Activated CD4-positive, CD25-positive, alpha-beta regulatory T cell treated with anti-CD3 and anti-CD28 coated beads, Interleukin-2, amount 50 U/mL, for 24 hours (primary cell): ENCODE measurements at places on chromosomes 7 and 10.

- no peak for ATAC-seq
Observed at GRCh38 chr10:10644008-10644646, 373.5 kb upstream of the CELF2 start.

DNA sequence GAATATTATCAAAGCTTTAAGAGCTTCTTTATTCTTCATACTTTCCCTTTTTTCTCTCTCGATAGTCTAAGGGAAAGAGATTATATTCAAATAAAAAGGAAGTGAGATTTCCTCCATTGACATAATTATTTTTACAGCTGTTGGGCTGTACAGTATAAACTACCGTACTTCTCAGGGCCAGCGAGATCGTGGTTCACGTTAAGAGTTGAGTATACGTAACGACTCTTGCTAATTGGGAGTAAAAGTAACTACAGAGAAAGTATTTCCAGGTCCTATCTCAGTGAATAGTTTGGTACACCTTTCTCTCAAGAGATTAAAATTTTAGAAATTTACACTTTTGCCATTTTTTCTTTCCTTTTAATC is 57.8 kb downstream of the INPP5F start:
- no peak for ATAC-seq

- ATAC-seq, result no peak
Observed at GRCh38 chr7:15330943-15331342, 230.9 kb downstream of the AGMO start.

DNA sequence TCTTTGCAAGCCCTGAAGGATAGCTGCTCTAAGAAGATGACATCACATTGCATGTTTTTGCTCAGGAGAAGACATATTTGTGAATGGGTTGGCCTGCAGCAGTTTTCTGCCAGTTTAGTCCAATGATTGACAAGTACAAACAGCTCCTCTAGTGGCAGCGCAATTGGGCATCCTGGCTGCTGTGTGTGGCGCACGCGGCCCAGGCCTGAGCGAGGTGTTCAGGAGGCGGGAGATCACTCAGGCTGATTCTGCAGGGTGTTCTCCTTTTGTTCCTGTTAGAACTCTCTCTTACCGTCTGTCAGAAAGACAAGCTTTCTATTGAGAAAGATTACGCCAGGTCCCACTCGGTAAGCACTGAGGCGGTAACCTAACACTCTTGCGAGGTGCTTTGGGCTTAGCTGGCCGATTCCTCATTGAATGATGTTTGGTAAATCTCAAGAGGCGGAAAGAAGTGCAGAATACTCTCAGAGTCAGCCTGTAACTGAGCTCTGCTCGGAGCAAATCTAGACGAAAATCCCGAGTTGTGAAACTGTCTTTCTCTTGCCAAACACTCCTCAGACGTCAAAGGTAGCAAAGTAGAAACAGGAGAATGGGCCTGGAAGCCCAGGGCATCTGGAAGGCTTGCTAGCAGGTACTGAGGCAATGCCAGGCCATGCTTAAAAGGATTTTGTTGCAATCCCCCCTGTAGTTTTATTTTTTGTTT is 219.2 kb upstream of the BMPER start:
- ATAC-seq, result no peak

- no peak for ATAC-seq
Observed at GRCh38 chr10:20890009-20890408, 7.1 kb downstream of the NEBL start.

GRCh38 chr7:100896732-100897608 is 1.3 kb upstream of the ACHE start:
- ATAC-seq, result peak; percentile 71

DNA sequence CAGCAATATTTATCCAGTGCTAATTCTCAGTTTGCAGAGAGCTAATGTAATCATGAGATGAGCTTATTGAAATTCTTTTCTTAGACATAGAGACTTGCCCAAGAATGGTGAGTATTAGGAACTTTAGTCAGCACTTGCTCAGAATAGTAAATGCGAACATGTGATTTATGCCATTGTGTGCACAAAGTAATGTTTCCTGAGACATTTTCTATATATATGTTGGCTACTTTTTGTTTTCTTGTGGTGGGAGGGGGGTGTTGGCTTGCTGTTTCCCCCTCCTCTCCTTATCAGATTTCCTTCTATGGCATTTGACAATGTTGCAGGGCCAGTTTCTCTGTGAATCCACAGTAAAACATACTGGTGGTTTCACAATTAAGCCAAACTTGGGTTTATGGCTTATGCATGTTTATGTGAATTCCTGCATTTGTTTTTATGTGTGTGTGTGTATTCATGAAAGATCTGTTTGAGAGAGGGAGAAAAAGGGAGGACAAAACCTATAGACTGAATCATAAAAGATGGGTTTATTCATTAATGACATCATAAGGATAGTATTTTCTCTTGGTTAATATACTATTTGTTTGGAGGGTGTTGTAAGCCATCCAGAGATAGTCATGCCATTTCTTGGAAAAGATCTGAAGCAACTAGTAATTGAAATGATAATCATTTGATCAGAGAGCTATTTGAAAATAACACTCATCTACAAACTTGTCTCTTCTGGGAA is 36.3 kb downstream of the ARID5B start:
- peak; percentile 71 for ATAC-seq

DNA sequence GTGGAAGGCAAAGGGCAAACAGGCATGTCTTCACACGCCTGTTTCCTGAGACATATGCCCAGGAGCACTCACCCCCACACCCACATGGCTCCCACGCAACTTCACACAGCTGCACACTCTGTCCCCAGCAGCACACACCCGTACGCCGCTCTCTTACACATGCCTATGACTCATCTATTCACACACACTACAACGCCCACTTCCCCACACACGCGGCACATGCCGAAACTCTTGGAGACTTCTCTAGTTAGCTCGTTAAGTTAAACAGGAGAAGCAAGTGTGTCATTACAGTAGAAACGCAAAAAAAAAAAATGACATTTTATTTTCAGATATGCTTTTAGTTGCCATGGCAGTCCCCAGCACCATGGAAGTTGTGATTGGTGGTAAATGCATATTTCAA is 6.7 kb downstream of the CALN1 start:
- ATAC-seq, result no peak

DNA sequence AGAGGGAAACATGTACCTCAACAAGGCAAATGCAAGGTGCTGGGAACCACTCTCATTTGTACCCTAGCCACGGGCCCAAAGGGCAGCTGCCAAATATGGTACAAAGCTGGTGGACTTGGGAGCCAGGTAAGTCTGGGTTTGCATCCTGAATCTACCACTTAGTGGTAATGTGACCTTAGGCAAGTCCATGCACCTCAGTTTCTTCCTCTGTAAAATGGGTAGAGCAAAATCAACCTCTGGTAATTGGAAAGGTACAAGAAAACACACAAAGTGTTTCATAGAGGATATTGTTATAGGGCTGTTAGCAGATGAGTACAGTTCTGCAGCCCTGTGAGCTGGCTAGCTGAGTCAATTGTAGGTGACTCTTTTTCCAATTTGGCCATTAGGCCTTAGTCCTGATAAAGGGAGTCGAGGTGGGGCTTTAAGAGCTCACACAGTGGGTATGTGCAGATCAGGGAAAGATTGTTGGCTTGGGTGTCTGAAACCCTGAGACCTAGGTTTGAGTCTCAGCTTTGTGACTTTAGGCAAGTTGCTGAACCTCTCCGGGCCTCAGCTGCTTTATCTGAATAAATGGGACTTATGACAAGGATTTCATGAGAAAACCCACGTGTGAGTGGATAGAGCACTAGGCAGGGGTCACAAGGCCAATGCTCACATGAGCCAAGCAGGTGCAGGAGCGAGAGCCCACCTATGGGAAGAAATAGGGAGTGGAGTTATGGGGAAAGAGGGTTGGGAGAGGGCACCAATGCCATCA is 121.3 kb upstream of the GDF10 start:
- no peak for ATAC-seq

GRCh38 chr7:44995555-44996493 is 4.2 kb upstream of the CCM2 start:
- peak; percentile 2 for ATAC-seq

DNA sequence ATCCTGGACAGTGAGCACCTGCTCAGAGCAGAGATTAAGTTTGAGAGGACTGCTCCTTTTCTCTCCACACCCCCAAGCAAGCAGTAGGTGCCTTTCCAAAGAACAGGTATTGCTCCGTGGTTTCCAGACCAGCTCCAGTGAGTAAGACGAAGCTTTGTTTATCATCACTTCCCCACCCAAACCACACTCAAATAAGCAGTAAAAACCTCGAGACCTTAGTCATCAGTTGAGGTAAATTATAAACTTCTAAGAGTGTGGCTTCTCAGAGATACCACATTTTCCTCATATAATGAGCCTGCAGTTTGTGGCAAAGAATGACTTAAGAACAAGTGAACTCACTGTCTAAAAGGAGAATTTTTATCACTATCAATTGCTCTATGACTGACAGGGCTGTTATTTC is 50.0 kb upstream of the GRB10 start:
- ATAC-seq, result peak; percentile 56

DNA sequence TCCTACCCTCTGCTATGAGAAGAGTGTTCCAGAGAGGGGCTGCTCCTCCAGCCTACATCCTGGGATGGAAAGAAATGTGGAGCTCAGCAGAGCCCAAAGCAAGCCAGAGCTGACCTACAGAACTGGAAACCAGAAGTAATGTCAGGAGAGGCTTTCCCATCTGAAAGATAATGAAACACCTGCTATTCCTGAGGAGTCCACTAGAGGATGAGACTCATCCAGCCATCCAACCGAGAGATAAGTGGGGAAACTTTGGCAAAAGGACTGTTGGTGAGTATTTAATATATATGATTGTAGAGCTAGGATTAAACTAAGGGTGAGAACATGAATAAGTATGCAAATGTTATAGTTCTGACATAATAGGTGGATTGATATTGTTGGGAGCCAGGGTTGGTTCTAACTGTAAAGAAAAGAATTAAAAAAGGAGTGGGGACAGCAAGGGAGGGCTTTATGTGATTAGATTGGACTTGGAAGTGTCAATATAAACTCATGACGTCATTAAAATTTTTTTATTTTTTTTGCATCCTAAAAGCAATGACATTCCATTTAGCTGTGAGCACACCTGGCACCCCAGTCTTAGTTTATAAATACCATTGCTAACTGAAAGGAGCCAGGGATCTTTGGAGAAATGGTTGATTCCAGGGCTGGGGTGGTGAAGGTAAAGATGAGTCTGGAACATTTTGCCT is 312.8 kb upstream of the NFE2L3 start:
- ATAC-seq, result no peak

GRCh38 chr7:127968547-127968946 is 62.7 kb downstream of the LRRC4 start:
- ATAC-seq, result no peak

- no peak for ATAC-seq
Observed at GRCh38 chr7:20653636-20654035, 38.2 kb downstream of the ABCB5 start.

DNA sequence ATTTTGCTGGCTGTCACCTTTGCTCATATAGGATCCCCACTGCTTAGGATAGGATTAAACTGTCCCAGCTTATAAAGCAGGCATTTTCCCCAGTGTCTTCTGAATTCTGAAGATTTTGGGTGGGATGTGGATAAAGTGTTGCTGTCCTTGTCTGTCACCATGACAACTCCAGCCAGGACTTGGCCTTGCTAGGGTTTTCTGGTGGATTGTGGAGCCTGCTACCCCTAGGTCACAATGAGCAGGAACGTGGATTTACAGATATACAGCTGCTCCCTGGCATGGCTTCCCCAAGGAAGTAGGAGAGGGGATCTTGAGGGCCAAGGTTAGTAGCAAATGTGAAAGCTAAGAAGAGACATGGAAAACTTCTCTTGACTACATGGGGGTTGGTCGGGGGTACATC is 220.7 kb downstream of the WDR11 start:
- no peak for ATAC-seq

DNA sequence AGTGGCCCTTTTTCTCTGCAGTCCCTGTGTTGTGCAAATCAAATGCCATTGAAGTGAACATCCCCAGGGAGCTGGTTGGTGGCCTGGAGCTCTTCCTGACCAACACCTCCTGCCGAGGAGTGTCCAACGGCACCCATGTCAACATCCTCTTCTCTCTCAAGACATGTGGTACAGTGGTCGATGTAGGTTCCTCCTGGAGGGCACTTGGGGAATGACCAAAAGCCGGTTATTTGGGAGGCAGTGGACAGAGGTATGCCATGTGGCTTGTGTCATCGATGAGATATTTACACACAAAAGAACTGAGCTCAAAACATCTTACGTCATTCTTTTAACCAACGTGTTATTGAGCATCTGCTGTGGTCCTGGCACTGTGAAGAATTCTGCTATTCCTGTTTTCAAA is 19.7 kb downstream of the OIT3 start:
- ATAC-seq, result no peak

- ATAC-seq, result no peak
Observed at GRCh38 chr10:129275886-129276285, 191.2 kb upstream of the MGMT start.

DNA sequence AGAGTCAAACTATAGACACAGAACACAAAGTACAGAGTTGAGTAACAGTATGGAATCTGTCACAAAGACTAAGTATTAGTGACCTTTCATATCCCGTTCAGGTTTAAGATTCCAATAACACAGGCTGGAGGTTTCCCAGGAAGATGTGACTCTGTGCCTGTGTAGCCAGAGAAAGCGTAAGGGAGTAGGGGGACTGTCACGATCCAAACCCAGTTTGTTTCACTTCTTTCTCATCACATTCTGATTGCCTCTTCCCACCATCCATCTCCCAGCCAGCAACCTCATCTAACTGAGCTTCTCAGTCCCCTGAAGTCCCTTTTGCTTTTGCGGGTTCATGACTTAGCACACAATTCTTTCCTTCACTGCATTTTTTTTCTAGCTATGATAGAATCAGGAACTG is 76.4 kb upstream of the NPVF start:
- ATAC-seq, result no peak

GRCh38 chr10:63157845-63158624 is 24.9 kb downstream of the NRBF2 start:
- peak; percentile 72 for ATAC-seq

- no peak for ATAC-seq
Observed at GRCh38 chr7:11858622-11859302, 26.8 kb upstream of the THSD7A start.

GRCh38 chr7:48004638-48005037 is 24.3 kb downstream of the SUN3 start:
- ATAC-seq, result no peak

DNA sequence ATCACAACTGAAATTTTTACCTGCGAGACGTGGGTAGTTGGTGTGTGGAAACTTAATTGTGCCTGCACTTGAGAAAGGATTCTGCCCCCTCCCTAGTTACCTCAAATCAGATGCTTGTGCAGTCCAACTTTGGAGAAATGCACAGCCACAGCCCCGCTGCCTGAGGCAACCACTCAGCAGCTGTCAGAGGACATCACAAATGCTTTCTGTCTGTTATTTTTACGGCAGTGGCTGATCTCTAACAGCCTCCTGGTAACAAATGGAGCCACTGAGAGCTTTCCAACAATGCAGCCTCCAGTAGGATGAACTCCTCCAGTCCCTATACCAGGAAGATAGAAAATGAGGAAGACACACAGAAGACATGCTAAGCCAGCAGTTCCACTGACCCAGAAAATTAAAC is 712.2 kb upstream of the GHITM start:
- no peak for ATAC-seq

GRCh38 chr10:123359539-123359938 is 205.3 kb downstream of the BUB3 start:
- no peak for ATAC-seq

GRCh38 chr10:30027057-30028005 is 32.1 kb downstream of the JCAD start:
- ATAC-seq, result peak; percentile 99

- ATAC-seq, result no peak
Observed at GRCh38 chr10:14543904-14544210, 213.1 kb upstream of the FRMD4A start.
